Left forelimb (tissue), 1 donor: ENCODE measurements at places on chromosomes 11 and 22.

GRCh38 chr11:1083621-1084551 is 9.2 kb downstream of the MUC2 start:
- no peak for DNase-seq

GRCh38 chr11:120694726-120695125 is 183.2 kb downstream of the GRIK4 start:
- no peak for DNase-seq

DNA sequence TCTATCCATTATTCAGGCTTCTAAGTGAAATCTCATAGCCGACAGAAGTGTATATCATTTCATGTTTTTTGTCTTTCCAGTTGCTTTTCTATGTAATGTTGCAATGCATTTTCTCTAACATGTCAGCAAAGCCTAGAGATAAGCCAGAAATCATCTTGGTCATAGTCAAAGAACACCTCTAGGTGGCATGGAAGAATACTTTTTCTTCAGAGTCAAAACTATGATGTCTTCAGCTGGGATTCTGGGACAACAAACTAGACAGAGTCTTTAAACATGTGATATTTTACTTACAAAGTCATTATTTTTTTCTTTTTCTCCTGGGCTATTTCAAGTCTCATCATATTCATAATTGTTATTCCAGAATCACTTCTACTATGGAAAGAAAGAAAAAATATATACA is 4.4 kb downstream of the GAS2 start:
- no peak for DNase-seq

- DNase-seq = no peak
These were observed 53.1 kb downstream of the GALNT18 start for GRCh38 chr11:11568651-11569229.

DNA sequence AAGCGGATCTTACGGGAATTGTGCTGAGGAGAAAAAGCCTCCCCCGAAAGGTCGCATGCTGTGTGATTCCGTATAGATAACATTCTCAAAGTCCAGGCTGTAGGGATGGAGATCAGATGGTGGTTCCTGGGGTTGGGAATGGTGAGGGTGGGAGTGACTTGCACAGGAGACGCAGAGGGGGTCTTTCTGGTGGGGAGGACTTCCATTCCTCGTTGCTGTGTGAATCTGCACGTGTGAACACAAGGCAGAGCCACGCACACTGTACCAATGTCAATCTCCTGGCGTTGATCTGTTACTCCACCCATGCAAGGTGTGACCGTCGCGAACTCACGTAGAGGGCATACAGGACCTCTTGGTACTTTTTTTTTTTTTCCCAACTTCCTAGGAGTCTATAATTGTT is 59.0 kb upstream of the KCNQ1OT1 start:
- peak; percentile 20 for DNase-seq

- DNase-seq = no peak
These were observed 3.3 kb downstream of the KDELR3 start for GRCh38 chr22:38471237-38471636.

GRCh38 chr22:44004104-44004460 is 20.0 kb upstream of the PARVB start:
- no peak for DNase-seq

DNA sequence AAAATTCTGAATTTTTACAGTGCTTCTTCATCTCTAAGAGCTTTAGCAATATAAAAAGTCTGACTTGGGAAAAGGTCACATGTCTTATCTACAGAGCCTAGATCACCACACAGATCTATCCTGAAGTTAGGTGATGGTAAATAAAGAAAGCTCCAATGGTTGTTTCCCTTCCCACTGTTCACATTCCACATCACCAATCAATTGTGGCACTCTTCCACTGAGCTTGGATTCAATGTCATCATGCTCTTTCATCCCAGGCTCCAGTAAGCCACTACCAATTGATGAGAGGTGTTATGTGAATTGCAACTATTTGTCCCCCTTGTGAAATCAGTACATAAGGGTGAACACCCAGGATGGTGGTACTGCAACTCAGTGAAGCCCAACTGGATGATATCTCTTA is 47.8 kb downstream of the ALG9 start:
- DNase-seq = no peak

GRCh38 chr11:111520560-111520959 is 6.0 kb downstream of the HOATZ start:
- DNase-seq = no peak

- DNase-seq = no peak
These were observed 16.3 kb upstream of the CCT8L2 start for GRCh38 chr22:16608931-16609330.

- no peak for DNase-seq
These were observed 25.9 kb upstream of the PDE2A start for GRCh38 chr11:72700146-72700545.

DNA sequence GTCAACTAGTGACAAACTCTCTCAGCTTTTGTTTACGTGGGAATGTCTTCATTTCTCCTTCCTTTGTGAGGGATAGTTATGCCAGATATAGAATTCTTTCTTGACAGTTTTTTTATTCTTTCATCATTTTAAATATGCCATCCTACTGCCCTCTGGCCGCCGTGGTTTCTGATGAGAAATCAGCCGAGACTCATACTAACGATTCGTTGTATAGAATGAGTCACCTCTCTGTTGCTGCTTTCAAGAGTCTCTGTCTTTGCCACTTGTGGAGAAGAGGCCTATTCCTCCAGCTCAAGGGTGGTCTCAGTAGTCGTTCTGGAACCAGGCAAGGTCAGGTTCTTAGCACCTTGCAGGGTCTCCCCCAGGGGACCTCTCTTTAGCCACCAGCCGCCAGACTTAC is 8.0 kb downstream of the MYO7A start:
- DNase-seq = no peak

- peak; percentile 51 for DNase-seq
These were observed 942.3 kb downstream of the BRD1 start for GRCh38 chr22:48885271-48885918.

DNA sequence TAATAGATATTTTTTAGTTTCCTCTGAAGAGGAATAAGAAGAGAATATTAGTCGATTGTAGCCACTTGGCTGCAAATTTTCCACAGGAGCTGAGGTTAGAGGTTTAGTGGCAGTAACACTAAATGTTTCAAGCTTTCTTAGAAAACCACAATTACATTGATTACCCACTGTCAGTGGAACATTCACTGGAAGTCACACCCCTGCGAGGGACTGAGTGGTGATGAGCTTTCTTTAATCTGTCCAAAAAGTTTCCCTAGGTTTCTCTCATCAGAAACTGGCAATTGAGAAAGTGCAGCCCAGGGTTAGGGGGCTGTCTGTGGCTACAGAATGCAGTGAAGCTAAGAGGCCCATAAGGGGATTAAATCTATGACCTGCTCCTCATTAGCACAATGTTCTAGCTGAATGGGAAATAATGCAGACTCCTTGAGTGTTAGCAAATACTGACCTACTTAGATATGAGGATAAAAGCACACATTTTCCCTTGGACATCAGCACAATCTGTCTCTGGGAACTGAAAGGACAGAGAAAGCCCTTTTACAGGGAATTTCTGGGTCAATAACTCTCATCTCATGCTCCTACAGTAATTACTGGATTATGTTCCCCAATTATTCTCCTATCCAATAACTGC is 189.5 kb downstream of the FAM76B start:
- no peak for DNase-seq

- DNase-seq = no peak
These were observed 165.0 kb upstream of the MTMR2 start for GRCh38 chr11:96088914-96089313.

GRCh38 chr22:49405590-49405989 is 422.1 kb downstream of the BRD1 start:
- no peak for DNase-seq

- DNase-seq = peak; percentile 51
These were observed 28.0 kb downstream of the KCNQ1OT1 start for GRCh38 chr11:2671748-2672147.

DNA sequence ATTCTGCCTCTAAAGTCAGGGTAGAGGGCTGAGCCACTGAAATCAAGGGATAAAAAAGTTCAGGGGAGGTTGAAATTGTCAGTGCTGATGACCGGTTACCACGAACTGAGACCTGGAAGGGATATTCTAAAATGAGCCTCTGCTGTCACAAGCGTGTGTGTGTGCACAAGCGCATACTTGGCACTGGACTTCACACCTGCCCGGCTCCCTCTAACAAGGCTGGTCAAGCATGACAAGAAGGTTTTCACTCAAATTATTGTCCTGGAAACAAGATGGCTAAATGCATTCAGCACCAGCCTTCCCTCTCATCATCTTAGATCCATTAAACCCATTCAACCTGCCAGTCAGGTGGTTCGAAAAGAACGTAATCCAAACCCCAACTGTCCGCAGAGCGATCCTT is 54.8 kb upstream of the CECR2 start:
- DNase-seq = no peak

DNA sequence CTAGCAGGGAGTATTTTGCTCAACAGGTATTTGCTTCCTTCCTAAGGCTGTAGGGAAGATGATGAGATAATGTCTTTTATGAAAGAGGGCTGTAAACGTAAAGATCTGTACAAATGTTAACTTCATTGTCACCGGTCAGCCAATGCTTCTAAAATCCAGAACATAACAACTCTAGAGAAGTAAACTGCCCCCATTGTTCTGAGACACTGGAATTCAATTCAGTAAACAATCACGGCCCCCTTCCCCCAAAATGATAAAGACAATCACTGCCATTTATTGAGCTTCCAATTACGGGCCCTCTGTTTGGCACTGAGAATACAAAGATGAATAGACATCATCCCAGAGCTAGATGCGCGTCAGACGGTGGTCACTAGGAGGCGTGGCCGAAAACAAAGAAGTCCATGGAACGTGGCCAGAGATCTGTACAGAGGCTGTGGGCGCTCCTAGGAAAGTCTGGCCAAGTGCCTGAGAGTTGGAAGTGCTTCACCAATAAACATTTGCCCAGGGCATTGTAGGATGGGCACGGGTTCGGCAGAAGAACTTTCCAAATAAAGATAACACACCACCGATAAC is 576 bp downstream of the TMEM258 start:
- DNase-seq = peak; percentile 78

- DNase-seq = no peak
These were observed 9.8 kb downstream of the THAP12 start for GRCh38 chr11:76371170-76371569.

DNA sequence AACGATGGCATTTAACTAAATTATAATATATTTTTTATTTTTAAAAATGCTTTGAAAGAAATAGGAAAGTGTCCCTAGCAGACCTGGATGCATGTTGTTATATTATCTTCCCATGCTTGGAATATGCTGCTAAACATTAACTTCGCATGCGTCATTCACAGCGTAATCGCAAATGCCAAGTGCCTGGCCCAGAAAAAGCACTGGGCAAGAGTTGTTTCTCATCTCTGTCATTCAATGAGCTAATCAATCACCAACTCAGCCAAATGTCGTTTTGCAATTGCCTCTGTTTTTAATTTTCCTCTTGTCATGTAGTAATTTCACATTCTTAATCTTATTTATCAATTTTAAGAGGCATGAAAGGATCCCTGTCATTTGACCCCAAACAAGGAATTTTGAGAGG is 1421.9 kb downstream of the BRD1 start:
- DNase-seq = no peak

GRCh38 chr11:66467034-66467659 is 442 bp downstream of the PELI3 start:
- DNase-seq = no peak

DNA sequence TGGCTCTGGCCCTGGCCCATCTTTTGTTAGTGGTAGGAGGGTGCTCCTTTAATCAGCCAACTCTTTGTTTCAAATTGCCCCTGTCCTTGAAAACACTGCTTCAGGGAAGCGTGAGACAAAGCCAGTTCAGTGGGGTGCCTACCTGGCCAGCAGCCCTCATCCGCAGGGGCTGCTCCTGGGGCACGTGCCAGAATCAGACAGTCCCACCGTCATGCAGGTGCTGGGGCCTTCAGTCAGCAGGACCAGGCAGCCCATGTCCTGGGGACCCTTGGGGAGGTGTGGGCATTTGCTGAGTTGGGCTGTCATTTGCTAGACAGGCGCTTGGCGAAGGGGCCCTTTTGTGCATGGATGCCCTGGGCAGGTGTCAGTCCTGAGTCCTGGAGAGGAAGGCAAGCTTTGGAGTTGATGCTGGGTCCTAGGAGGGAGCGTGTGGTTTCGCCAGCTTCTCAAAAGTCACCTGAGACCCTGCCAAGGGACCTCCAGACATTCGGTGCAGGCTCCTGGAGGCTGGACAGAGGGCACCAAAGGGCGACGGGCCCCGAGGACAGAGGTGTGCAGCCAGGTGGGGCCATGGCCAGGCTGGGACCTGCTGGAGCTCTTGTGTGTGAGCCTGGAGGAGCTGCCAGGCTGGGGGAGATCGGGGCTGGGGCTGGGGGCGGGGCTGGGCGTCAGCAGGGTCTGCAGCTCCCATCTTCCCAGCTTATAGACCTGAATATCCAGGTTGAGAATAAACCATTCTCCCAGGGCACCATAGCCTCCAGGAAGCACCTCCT is 15.0 kb upstream of the RTN4R start:
- DNase-seq = no peak

GRCh38 chr11:84164728-84165127 is 878.6 kb upstream of the CCDC90B start:
- DNase-seq = no peak

GRCh38 chr11:12056119-12056518 is 47.7 kb upstream of the DKK3 start:
- no peak for DNase-seq

DNA sequence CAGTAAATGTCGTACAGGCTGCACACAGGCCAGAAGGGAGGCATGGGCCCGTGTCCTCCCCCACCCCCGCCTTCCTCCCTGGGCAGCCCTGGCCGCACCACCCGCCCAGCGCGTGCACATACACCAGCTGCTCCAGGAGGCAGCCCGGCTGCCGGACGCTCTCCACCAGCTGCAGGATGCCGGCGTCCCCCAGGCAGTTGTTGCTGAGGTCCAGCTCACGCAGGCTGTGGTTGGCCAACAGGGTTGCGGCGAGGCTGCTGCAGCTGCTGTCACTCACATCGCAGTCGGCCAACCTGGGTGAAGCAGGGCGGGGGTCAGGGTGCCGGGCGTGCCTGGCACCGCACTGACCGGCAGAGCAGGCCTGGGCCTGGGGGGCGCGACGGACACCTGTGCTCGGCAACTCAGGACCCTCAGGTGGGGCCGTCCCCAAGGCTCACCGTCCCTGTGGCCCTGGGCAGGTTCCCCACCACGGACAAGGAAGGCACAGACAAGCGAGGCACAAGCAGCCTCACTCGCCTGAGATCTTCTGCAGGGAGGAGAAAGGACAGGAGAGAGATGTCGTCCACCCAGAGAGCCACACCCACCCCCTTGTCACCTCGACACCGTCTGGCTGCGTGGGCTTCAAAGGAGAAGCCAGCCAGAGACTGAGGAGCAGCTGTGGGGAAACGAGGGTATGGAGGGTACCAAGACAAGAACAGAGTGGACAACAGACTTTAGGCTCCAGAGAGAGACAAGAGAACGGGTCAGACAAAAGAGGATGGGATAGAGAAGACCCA is 12.1 kb downstream of the RNH1 start:
- DNase-seq = no peak

- DNase-seq = no peak
These were observed 3.1 kb upstream of the BCR start for GRCh38 chr22:23177197-23177596.

DNA sequence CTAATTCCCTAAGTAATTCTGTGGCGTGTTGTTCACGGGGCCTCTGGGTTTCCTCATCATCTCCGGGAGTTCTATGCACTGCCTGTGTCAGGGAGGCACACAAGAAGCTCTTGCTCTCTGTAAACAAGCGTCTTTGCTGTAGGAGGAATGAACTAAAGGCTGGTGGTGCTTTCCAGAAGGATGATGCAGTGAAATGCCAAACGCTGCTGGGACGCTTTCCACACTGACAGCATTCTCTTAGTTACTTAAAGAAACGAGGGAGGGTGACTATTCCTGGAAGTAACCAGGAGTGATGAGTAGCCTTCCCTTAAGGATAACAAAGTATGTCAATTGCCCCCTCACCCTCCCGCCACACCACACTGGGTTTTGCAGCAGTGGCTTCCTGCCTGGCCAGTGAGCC is 38.5 kb upstream of the NUP50 start:
- DNase-seq = no peak
